ENCODE measurements at places on chromosomes 4 and X.
A peak's percentile ranks its signal among the peaks of the same experiment; 100 is the strongest.

GRCh38 chr4:145132511-145133098, 34.5 kb downstream of the ABCE1 start:
- DNase-seq: peak; percentile 42

- DNase-seq: no peak
Measured at GRCh38 chrX:107374831-107375230, 74.6 kb upstream of the FRMPD3 start.

DNA sequence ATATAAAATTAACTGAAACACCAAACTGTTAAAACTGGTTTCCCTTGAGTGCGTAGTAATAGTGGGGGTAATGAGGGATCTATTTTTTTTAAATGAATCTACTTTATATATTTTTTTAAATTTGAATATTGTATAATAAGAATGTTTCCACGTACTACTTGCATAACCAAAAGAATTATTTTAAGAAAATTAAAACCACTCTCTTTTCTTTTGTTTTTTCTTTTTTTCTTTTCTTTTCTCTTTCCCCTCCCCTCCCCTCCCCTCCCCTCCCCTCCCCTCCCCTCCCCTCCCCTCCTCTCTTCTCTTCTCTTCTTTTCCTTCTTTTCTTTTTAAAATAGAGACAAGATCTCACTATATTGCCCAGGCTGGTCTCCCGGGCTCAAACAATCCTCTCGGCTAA, 166.9 kb upstream of the MID1 start:
- no peak for DNase-seq

DNA sequence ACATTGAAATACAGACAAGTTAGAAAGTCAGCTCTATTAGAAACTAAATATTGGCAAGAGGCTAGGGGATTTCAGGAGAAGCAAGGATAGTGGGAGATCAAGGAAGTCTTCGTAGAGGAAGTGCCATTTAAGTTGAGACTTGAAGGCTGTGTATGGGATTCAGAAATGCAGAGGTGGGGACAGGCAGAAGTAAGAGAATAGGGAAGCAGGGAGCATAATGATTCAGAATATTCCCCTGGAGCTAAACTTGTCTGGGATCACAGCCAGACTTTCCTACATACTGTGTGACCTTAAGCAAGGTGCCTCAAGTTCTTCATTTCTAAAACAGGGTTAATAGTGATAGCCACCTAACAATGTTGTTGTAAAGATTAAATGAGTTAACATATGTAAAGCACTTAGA, 108.8 kb downstream of the DDIT4L start:
- no peak for DNase-seq

DNA sequence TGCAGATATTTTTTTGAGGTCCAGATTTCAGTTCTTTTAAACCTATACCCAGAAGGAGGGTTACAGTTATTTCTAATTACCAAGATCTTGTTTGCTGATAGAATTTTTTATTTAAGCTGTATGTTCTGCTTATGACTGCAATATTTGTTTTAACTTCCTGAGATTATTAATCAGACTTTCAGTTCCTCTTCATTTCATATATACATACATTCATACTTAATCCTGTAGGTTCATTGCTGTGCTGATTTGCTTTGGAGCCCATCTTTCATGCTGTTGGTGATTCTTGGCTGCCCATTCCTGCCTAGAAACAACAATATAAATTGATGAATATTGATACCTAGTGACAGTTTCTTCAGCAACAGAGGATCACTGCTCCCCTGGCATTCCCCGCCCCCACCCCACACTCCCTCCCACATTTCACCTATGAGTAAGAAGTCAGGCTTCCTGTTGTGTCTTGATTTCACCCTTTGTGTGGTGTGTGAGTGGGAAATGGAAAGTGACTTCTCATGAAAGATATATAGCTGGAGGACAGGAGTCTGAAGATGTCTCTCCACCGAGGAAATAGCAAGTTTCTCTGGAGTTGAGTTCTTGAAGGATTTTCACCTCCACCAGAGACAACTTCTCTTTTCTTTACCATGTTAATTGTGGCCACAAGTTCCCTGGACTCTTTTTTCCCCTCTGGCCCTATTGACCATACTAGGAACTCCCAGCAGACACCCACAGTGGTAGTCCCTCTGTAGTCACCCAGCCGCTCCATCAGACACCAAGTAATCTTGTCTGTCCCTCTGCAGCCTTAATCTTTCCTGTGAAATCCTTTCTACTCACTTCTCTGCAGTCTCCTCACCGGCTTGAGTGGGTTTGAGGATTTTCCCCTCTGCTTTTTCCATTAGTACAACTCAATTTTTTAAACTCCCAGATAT, 118.4 kb downstream of the ASB9 start:
- peak; percentile 9 for DNase-seq

Data from iris pigment epithelial cell (primary cell).